Stimulated activated CD4-positive, alpha-beta T cell treated with anti-CD3 and anti-CD28 coated beads, TNF-alpha, amount 100 ng/mL, for 24 hours (primary cell): ENCODE measurements at places on chromosomes 2 and 18.

- DNase-seq = no peak
These were observed 26.0 kb upstream of the CSRNP3 start for GRCh38 chr2:165443511-165443910.

DNA sequence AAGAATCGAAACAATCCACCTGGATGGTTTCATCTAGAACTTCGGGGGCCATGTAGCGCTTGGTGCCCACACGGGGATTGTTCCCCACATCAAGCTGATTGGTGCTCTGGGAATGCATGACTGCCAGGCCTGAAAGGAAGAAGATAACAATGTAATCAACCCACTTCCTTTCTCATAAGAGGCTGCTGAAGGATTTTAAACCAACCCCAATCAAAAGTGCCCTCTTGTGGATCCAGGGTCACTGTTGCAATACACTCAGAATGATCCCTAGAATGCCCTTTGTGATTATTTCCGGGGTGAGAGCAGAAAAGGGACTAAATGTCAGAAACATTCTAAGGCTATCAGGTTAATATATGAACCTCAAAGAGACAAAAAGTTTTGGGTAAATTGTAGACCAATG is 115.2 kb downstream of the ACVR1 start:
- DNase-seq = no peak

GRCh38 chr2:236479814-236480213 is 89.8 kb upstream of the ACKR3 start:
- no peak for DNase-seq

DNA sequence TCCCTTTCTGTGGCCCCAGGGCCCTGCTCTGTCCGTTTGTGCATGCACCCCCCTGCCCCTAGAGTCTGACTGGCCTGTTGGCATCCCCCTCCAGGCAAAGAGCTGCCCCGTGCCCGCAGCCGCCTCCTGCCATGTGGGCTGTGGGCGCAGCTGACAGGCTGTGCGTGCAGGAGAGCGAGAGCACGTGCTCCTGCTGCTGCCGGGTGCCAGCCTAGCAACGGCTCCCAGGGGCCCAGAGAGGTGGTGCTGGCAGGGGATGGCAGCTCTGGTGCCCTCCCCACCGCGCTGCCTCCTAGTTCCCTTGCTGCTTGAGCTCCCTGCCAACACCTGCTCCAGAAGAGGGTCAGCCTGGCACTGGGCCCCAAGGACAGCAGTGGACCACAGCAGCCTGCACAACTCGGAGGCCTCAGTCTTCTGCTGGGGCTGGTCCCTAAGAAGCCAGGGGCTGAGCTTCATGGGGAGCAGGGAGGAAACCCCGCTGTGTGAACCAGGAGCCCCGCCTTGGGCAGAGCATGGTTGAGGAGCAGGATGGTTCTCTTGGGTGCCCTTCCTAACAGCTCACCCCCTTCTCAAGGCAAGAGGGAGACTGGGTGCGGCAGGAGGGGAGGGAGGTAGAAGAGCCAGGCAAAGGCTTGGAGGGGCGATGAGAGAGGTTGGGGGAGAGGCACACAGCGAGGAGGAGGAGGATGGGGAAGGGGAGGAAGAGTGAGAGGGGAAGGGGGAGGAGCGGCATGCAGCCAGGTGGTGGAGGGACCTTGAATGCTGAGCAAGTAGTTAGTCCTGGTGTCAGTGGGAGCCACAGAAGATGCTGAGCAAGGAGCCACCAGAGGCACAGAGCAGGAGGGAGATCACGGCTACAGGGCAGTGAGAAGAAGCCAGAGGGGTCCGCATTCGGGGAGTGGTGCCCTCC is 23.8 kb upstream of the PTMA start:
- DNase-seq = no peak

- no peak for DNase-seq
These were observed 14.4 kb downstream of the TNP1 start for GRCh38 chr2:216845426-216845825.

GRCh38 chr2:179239195-179239594 is 25.4 kb downstream of the SESTD1 start:
- DNase-seq = no peak

GRCh38 chr2:8080063-8080462 is 601.8 kb upstream of the ID2 start:
- DNase-seq = no peak
